ENCODE measurements at places on chromosomes 6 and 20. TPM values are rescaled to one million over a fixed set of nuclear protein-coding genes. Genes with fewer than 3 reads are reported as not detected.

- H3K4me3 ChIP-seq, result no peak overlapping the region
- no peak for DNase-seq
- peak overlapping the region; percentile 45 for H3K27ac ChIP-seq
- H3K4me1 ChIP-seq, result peaks cover 15% of the 10 kb centered on the region
- no peaks in the 10 kb centered on the region for H3K36me3 ChIP-seq
Observed at GRCh38 chr6:42505385-42505718, 53.6 kb upstream of the TRERF1 start.

- no peaks in the 10 kb centered on the region for H3K36me3 ChIP-seq
- H3K27me3 ChIP-seq, result peaks cover 13% of the 10 kb centered on the region
- no peak for DNase-seq
- H3K4me1 ChIP-seq, result no peaks in the 10 kb centered on the region
Observed at GRCh38 chr20:63488315-63489251, 10.3 kb downstream of the EEF1A2 start.

DNA sequence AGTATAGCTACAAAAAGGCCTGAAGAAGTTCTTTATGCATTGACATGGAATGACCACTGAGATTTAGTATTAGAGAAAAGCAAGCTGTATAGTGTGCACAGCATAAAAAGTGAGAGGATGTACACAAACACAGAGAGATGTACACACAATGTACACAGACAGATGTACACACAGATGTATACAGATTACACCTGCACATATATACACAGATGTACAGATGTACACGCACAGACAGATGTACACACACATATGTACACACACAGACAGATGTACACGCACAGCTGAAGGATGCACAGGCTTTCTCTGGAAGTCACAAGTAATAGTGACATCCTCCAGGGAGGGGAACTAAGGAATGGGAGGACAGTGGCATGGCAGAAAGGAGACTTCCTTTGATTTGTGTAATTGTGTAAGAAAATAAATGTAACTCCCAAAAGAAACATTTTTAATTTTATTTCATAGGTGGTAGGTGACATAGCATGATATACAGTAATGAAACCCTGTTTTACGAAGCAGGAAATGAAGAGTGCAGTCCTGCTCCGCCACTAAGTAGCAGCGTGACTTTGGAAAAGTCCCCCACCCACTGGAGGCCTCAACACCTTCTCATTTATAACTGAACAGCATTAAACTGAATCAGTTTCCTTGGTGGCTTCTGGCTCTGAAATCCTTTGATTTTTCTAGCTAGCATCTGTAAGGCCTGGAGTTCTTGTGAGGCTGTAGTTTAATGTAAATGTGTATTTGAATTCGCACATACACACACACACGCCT is 14.1 kb downstream of the NFATC2 start:
- H3K27me3 ChIP-seq, result no peaks in the 10 kb centered on the region
- H3K4me1 ChIP-seq, result peaks cover 69% of the 10 kb centered on the region
- DNase-seq, result peak; percentile 80
- peaks cover 43% of the 10 kb centered on the region for H3K36me3 ChIP-seq
- peak overlapping the region; percentile 98 for H3K27ac ChIP-seq

DNA sequence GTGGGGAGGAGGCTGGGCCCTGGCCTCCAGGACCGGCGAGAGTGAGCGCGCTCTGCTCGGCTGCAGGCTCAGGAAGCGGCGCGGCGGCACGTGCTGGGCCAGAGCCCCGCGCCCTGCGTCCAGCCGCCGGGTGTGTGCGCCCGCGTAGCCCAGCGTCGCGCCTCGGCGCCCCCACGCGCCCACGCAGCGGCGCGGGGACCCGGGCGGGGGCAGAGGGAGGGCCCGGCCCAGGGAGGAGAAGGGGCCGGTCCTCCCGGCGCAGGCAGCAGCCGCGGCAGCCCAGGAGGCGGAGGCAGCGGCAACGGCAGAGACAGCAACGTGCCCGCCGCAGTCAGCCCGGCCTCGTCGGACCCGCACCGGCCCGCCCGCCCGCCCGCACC is at the start of gene EYA2:
Gene EYA2, plus strand, starts transcription at position 265 of the 380 bp plus-strand sequence. CDS start 95,168 bp downstream, outside the sequence.
- H3K36me3 ChIP-seq, result no peaks in the 10 kb centered on the region
- H3K4me3 ChIP-seq, result no peak within 1 kb of the TSS
- no peaks in the 10 kb centered on the region for H3K4me1 ChIP-seq
- H3K27ac ChIP-seq, result no peak within 1 kb of the TSS
- no peak for DNase-seq
- peaks cover 65% of the 10 kb centered on the region for H3K27me3 ChIP-seq

Gene TREML2
- 3.5 TPM for total RNA-seq

Gene ID4
- not detected for total RNA-seq

- DNase-seq, result no peak
- peaks cover 6% of the 10 kb centered on the region for H3K4me1 ChIP-seq
- H3K27me3 ChIP-seq, result peaks cover 62% of the 10 kb centered on the region
- H3K4me3 ChIP-seq, result no peak overlapping the region
- H3K27ac ChIP-seq, result no peak overlapping the region
Observed at GRCh38 chr20:38604873-38605303, 3.3 kb downstream of the ARHGAP40 start.

DNA sequence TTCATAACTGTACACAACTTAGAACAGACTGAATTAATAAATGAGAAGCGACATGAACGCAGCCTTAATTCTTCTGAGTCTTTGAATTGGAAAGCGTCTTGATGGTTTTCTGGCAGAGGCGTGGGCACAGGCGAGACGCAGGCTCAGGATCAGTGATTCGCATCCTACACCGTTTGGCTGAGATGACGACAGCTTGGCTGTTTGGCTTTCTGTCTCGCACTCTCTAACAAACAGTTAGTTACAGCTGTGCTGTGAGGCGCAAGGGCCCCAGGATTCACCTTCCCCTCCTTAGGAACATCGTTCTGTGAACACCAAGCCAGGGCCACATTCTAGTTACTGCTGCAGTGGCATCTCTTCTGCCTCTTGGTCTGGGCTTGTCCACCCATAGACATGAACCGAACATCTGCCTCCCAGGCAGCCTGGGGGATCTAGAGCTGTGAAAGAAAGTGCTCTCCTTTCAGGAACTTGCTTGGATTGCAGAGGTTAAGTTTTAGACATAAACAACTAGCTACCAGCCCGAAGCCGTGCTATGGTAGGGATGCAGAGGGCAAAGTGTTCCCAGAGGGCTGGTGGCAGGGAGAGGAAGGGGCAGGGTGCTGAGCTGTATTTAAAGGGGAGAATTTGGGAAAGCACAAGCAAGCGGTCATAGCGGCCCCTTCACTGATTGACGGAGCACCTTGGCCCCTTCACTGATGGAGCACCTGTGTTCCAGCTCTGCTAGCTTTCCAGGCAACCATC is 49.6 kb downstream of the TCP11 start:
- no peaks in the 10 kb centered on the region for H3K4me1 ChIP-seq
- H3K36me3 ChIP-seq, result no peaks in the 10 kb centered on the region
- peaks cover 7% of the 10 kb centered on the region for H3K27me3 ChIP-seq
- no peak overlapping the region for H3K27ac ChIP-seq
- no peak for DNase-seq

Data from activated CD4-positive, alpha-beta T cell treated with anti-CD3 and anti-CD28 coated beads, Interleukin-2, amount 10 ng/mL, durations not matched to agents 24 days and 14 days (primary cell).